ENCODE measurements at places on chromosomes 1 and 21.

- no peak for DNase-seq
Measured at GRCh38 chr1:235557495-235557894, 53.2 kb upstream of the B3GALNT2 start.

- no peak for DNase-seq
Measured at GRCh38 chr1:110170766-110171733, 20.8 kb downstream of the SLC6A17 start.

DNA sequence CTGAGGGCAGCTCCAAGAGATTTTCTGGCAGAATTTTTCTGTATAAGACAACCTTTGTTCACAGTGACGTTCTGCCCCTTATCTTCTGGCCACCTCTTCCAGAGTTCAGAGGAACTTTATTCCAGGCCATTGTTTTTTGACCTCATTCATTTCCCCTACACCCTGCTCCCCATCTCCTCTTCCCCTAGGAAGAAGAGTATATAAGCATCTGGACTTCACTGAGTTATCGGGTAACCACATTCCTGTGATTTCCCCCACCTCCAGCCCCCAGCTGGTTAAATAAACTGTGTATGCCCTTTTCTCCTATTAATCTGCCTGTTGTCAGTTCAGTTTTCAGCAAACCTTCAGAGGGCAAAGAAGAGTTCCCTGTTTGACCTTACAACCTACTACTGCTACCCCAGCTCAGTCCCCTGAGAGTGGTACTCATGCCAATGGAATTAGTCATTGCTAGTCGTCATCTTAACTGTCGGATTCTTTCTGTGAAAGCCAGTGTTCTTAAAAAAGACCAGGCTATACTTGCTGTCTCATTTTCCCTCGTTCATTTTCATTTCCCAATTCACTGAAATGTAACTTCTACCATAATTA is 14.3 kb upstream of the ALG14 start:
- DNase-seq: peak; percentile 93

GRCh38 chr1:226324479-226324878 is 15.5 kb upstream of the LIN9 start:
- DNase-seq: no peak

DNA sequence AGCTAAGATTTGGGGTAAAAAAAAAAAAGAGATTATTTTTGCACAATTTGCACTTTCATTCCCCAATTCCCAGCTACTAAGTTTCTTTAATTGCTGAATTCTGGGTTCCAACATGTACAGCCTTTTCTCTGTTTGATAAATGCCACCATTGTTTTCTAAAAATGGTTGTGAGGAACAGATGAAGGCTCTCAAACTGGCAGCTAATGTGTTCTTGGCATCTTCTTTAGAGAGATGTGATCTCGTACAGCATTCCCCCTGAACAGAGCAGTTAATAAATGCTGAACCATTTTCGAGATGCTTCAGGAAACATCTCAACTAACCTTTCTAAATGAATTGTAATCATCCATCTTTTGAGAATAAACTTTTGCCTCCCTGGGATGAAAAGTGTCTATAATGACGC is 107.9 kb upstream of the DYNLT5 start:
- no peak for DNase-seq

DNA sequence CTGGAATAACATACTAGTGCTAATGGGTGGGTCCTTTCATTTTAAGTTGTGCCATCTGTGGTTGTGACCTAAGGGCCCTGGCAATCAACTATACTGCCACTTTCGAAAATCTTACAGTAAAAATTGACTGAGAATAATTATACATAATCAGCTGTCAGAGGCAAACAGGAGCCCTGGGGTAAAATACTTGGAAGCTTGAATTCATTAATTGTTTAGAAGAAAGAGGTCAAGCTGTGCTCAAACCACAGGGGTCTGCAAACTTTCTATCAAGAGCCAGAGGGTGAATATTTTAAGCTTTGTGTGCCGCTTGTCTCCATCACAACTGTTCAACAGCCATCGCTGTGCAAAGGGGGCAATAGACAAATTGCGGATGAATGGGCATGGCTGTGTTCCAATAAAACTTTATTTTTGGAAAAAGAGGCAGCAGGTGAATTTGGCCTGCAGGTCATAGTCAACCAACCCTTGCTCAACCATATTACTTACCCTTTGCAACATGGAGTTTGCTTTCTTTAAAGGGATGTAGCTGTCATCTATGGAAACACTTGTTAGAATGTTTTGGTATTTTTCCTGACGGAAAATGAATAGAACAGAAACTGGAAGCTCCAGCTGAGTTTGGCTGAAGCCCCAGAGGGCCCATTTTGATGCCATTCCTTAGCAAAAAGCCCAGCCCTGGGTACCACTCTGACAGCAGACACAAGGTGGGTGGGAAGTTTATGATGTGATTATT is 35.7 kb upstream of the USP1 start:
- no peak for DNase-seq

DNA sequence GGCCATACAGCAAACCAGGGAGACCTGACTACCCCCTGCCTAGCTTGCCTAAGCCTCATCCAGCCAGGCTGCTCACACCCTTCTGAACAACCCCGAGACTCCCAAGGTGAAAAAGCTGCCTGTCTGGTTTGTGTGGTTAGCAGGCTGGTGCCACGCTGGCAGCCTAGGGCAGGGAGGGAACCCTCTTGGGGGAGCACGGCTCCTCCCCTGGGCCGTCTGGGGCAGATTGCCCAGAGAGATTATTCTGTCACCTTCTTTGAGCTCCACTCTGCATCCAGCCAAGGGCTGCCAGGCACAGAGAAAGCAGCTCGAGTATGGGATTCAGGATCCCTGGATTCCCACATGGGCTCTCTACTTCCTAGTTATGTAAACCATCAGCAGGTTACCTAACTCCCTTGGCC is 27.5 kb upstream of the TCEA3 start:
- DNase-seq: no peak

- DNase-seq: no peak
Measured at GRCh38 chr1:235045921-235046601, 82.6 kb downstream of the TOMM20 start.

- DNase-seq: no peak
Measured at GRCh38 chr1:100597784-100598183, 59.8 kb downstream of the GPR88 start.

GRCh38 chr1:118928739-118929554 is 59.2 kb downstream of the TBX15 start:
- no peak for DNase-seq

GRCh38 chr1:75172556-75172955 is 38.4 kb downstream of the LHX8 start:
- no peak for DNase-seq

GRCh38 chr1:60672449-60672848 is 409.9 kb upstream of the NFIA start:
- no peak for DNase-seq

- no peak for DNase-seq
Measured at GRCh38 chr1:157025385-157025784, 20.2 kb downstream of the ARHGEF11 start.
